ENCODE measurements at places on chromosomes 16 and 17.

- DNase-seq: no peak
Measured at GRCh38 chr16:80210787-80211186, 330.0 kb upstream of the DYNLRB2 start.

- no peak for DNase-seq
Measured at GRCh38 chr17:11986179-11986941, 10.9 kb downstream of the ZNF18 start.

DNA sequence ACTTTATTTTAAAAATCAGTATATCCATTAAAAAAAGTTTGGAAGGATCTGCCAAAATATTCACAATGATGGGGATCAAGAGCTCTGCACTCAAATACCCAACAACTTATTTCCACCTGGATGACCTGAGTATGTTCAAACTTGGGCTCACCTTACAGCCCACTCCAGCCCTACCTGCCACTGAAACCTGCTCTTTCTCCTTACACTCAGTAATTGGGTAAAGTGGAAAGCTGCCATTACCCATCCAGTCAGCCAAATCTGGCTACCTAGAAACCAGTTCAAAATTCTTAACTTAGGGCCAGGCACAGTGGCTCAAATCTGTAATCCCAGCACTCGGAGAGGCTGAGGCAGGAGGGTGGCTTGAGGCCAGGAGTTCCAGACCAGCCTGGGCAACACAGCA lies 9.6 kb downstream of the VPS53 start:
- no peak for DNase-seq

- no peak for DNase-seq
Measured at GRCh38 chr17:62681061-62681938, 53.8 kb downstream of the MRC2 start.

GRCh38 chr16:4982056-4982867 lies 24.1 kb downstream of the SEC14L5 start:
- no peak for DNase-seq

- no peak for DNase-seq
Measured at GRCh38 chr17:75476752-75477489, 20.5 kb downstream of the TMEM94 start.

- DNase-seq: no peak
Measured at GRCh38 chr17:4641297-4642195, at the start of gene ALOX15. Gene ALOX15, minus strand, starts transcription at chr17:4641678. Its CDS starts 27 bp downstream, at chr17:4641651.

DNA sequence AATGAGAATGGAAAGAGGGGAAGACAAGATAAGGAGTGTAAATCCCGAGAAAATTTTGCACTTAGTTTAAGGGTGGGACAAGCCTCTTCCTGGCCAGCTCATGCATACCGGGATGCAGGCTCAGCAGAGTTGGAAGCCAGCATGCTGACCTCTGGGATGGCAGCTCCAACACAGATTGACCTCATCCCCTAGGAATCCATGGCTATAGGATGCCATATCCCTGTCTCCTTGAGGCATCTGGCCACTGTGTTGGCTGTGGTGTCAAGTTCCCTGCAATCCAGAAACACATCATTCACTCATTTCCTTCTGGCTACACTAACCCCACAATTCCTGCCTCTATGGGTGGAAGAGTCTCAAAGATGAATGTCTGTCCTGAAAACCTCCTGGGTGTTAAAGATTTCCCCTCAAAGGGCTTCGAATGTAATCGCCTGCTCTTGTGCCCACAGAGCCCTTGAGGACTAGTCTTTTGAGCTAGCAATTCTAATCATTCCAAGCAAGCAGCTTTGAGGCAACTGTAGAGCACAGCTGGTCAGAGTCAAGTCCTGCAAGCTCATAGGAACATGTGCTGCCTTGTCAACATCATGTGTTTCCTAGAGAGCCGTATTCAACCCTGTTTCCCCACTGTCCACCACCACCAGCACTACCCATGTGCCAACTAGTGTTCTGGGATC lies 141.4 kb downstream of the PMP22 start:
- DNase-seq: no peak

DNA sequence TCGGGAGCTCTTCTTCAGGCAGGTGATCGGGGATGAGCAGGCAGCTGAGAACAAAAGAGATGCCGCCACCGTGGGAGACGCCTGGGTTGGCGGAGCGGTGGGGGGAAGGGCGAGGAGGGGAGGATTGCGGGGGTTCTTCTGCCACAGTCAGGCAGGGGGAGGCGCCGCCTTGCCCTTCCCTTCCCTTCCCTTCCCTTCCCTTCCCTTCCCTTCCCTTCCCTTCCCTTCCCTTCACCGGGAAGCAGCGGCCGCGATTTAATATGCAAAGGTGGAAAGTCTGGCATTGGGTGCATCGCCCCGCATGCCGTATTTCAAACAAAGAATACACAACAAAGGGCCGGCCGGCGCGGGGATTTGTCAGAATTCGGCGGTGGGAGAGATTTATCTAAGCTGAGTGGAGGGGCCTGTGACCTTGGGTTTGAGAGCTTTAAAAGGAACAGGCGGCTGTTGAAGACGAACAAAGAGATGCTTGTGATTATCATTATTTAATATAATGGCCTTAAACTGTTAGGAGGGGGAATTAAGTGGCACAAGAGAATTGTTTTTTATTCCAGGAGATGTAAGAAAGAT lies 262.3 kb upstream of the TNRC6C start:
- DNase-seq: no peak

GRCh38 chr17:8421571-8421970 lies 14.1 kb upstream of the NDEL1 start:
- no peak for DNase-seq

DNA sequence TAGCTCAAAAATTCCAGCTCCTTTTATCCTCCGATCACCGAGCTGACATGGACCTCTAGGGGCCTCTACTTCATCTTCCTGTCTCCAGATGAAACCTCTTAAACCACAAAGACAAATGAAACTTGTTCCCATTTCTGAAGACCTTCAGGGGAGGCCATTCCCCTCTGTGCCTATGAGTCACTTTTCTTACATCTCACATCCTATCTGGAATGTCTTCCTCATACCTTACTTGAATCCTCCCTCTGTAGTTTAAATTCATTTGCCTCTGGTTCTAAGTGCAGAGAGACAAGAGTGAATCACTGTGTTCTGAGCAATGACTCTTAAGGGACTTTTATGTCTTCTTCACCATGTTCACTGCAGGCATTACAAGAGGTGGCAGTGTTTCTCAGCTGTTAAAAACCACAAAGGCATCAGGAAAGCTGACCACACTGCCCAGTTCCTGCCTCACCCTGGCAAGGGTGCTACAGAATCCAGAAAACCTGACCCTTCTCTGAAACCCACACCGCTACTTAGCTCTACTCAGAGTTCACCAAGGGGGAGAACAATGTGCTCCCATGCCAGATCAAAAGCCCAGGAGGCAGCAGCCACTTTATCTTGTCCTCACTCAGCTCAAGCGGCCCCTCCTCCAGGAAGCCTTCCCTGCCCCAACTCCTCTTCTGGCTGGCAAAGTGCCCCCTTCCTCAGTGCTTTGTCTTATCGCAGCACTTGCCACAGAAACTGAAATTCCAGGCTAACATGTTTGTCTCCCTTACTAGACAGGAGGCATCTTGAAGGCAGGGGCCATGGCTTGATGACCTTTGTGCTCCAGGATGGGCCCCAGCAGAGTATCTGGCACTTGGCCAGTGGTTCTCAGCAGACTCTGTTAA lies 6.4 kb downstream of the CUEDC1 start:
- DNase-seq: no peak

GRCh38 chr17:20123209-20123608 lies 114.0 kb downstream of the SPECC1 start:
- no peak for DNase-seq

GRCh38 chr16:19785512-19786130 lies 67.5 kb downstream of the IQCK start:
- no peak for DNase-seq

DNA sequence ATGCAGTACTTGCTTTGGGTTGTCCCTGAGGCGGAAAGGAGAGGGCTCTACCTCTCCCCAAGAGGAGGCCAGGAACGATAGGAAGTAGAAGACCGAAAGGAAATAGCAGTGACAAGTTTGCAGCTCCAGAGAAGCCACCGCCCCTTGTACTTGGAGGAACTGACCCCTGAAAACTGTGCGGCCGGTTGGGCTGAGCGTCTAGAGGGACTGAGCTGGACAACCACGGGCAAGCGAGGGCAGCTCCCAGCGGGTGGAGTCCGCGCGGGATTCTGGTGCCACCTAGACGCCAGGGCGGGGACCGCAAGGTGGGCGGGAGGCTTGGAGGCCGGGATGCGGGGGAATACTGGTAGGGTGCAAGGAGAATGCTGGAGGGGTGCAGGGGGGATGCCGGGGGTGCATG lies 1.3 kb upstream of the SLC6A4 start:
- DNase-seq: no peak

- DNase-seq: no peak
Measured at GRCh38 chr17:12429116-12429515, 236.6 kb upstream of the MYOCD start.
